Frontal cortex (tissue), 4 donors: ENCODE measurements at places on chromosomes 4 and X. TPM values are rescaled to one million over a fixed set of nuclear protein-coding genes. Genes with fewer than 3 reads are reported as not detected.

IQSEC2 gene
- 9.8 TPM for total RNA-seq

DNA sequence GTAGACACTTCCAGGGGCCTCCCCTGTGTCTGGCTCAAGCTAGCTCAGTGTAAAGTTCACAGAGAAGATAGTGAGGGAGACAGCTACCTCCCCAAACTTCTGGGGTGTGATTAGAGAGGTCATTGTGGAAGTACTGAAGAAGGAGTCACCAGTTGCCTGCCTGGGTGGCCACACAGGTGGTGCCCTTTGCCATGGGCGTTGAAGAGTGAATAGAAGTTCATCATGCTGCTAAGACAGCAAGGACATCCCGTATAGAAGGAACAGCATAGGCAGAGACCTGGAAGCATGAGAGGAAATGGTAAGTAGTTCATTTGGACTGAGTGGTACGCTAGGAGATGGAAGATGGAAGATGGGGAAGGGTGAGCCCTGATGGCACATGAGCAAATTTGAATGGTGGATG lies 110.1 kb downstream of the PJA1 start:
- DNase-seq = no peak

- no peak for DNase-seq
Measured at GRCh38 chrX:20412871-20413486, 146.3 kb upstream of the RPS6KA3 start.

DNA sequence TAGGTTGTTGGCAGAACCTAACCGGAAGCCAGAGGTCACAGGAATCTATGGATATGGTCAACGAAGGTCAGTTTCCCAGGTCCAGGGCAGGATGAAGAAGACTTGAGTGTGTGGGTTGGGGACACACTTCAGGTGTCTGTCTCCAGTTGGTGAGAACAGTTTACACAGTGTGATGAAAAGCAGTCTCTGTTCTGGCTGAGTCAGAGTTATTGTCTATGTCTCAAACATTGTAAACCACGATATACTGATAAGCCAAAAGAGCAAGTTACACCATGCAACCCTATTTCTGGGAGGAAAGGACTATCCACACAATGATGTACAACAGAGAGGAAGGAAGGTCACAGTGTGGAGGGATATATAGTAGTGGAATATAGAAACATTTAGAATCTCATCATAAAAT lies 187.1 kb upstream of the C1QTNF7 start:
- no peak for DNase-seq

- no peak for DNase-seq
Measured at GRCh38 chr4:79842162-79842561, 230.9 kb downstream of the ANTXR2 start.

DNA sequence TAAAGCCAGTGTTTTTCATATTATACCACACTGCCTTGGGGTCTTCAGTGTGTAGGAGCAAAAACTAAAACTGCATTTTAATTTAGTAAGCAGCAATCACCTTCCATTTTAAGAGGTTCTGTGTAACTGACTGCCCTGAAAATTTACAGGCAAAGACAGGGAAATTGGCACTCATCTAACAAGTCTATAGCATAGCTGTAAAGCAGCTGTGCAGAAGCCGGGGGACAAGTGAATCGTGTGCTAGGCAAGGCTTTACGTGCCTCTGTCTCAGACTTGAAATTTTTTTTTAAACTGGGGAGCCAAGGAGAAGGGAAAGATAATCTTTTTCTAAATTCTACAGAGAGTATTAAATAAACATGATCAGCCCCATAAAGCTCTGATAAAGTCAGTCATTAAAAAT lies 39.7 kb downstream of the TSPAN5 start:
- DNase-seq = no peak

GRCh38 chrX:72367516-72367915 lies 61.8 kb upstream of the CITED1 start:
- DNase-seq = no peak

DNA sequence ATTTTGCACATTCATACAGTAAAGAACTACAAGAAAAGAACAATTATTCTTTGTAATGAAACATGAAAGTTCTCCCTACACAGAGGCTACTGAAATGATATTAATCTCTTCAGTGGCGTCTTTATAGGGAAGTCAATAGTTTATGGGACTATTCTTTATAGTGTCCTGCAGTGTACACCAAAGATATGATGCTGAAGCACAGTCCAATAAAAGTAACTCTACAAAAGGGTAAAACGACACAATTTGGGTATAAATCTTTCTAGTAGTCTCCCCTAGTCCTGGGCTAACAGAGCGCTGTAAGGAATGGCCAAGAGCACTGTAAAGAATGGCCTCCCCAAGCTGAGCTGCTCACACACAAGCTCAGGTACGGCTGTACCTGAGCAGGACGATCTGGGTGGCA lies 101.1 kb upstream of the FUNDC1 start:
- no peak for DNase-seq
